DMS153 (cell line): ENCODE measurements at places on chromosomes 7 and 10.

DNA sequence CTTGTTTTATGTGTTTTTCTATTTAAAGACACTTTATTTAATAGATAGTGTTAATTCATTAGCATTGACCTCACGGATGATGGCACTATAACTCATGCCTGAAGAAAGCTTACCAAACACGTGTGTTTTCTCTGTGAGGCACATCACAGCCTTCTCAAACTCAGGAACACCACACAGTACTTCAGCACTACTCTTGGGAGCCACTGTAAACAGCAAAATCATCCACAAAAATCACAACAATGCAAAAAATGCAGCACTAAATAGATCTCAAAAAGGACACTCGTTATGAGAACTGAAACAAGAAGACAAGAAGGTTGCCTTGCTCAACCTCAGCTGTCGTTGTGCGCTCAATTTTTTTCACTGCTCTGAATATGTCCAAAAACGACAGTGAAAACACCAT, 12.0 kb upstream of the PARP12 start:
- no peak for DNase-seq

DNA sequence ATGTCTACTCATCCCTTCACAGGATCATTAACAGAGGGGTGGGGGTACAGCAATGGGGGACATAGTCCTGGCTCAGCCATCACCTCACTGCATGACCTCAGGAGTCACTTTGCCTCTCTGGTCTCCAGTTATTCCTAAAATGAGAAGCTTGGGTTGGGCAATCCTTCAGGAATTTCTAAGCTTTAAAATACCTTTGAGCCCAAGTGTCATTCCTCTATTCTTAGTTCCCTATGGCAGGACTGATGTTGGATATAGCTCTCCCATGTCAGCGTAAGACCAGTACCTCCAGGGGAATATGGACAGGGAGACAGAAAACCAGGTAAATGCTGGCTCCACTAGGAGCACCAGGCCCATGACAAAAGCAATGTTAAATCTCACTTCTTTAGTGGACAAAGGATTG, 34.5 kb downstream of the BLNK start:
- no peak for DNase-seq

DNA sequence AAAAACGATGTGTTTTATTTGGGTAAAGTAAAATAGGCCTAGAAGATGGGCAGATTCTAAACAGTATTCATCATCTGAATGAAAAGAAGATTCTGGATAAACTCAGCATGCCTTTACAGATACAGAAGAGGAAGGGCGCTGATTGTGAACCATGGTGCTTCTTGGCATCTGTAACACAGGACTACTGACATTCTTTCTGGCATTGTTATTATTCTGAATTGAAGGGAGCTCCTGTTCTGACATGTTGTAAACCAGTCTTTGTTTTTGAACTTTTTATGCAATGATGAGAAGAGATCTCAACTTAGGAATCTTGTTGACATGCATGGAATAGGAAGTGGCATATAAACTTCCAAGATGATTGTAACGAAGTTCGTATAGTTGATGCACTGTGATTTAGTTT, 13.5 kb downstream of the RPA3 start:
- DNase-seq = no peak

GRCh38 chr10:4867520-4868356, 41.7 kb downstream of the AKR1E2 start:
- DNase-seq = no peak

- no peak for DNase-seq
Observed at GRCh38 chr10:27241010-27241651, 534 bp upstream of the ACBD5 start.
